Fibroblast of upper back skin (primary cell): ENCODE measurements at places on chromosomes 11 and 22.

- DNase-seq, result no peak
These were observed 2.5 kb downstream of the PRR14L start for GRCh38 chr22:31747441-31747840.

- no peak for DNase-seq
These were observed 103.8 kb downstream of the ZNF280B start for GRCh38 chr22:22404598-22405284.

GRCh38 chr22:45977003-45977411 lies at the start of gene WNT7B:
Gene WNT7B, minus strand, starts transcription at chr22:45977162. Its CDS starts 408 bp downstream, at chr22:45976754.
- DNase-seq, result no peak

DNA sequence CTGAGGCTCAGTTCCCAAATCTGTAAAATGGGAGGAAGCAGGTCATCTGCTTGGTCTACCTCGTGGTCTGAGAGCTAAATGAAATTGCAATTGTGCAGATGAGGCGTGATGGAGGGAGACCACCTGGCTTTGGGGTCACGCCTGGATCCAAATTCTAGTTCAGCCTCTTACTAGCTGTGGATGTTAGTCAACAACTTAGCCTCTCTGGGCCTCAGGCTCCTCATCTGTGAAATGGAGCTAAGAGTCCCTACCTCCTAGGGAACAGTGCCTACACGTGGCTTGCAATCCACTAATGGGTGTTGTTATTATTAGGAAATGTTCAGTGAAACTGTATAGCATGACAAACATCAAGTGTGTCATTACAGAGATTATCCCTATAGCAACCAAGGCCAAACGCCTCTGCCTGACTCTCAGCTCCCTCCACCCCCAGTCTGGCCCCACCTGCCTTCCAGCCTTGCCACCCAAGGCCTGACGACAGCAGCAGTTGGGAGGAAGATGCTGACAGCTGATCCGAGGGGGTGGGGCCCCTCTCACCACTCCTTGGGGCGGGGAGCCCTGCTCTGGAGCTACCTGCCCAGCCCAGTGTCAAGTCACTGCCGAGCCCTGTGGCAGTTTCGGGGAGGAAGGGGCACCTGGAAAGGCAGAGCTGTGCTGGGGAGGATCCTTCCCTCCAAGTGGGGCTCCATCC lies 1.7 kb upstream of the RHOD start:
- no peak for DNase-seq

DNA sequence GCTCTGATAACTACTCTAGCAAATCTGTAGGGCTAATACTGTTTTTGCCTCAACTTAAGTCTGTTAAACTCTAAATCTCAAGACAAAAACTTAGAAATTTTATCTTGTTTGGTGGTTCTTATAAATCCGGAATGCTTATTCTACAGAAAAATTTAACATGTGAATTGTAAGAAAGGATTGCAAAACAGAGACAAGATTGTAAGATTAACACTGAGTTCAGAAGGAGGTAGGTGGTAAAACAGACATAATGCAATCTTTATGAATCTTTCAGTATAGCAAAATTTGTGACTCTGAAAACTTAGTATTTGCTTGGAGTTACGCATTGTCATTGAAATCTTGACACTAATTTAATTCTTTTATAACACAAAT lies 263.9 kb downstream of the SBF2 start:
- no peak for DNase-seq

DNA sequence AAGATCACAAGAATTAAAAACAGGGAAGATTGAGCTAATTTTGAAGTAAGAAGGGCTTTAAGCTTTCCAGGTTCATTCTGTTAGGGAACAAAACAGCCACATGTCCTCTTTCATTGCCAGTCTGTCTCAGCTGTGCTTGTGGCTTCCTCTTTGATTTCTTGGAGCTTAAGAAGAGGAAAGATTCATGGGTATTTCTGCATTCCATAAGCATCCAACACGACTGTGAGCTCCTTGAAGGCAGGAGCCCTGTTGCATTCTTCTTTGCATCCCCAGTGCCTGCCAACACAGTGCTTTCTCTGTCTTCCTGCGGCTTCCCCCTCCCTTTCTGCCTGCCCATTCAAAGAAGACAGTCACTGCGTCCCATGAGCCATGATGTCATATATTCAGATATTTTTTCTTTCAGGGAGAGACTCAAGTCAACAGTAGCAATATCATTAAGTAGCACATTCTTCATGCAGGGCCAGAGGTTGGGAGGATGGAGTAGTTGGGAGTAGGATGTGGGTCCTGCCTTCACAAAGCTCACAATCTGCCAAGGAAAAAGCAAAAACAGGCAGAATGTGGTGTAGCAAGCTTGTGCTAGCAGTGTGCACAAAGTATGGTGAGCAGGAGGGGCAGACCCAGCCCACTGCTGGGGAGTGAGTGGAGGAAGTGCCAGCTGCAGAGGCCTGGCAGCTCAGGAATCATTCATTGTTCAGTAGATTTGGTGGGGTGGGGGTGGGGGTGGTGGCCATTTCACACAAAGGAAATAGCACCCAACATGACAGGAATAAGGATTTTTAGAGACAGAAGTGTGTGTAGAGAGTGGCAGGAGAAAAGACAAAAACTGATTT lies 162.1 kb upstream of the RASSF10 start:
- DNase-seq, result no peak
